Cardiac atrium fibroblast (primary cell): ENCODE measurements at places on chromosomes 2 and 18. TPM values are rescaled to one million over a fixed set of nuclear protein-coding genes. Genes with fewer than 3 reads are reported as not detected.

The TGFA gene
- total RNA-seq, result not detected in 2 replicates

The LIMS3 gene
- total RNA-seq, result 0.65 and 2.3 TPM in 2 replicates

The KCNK3 gene
- total RNA-seq, result under 0.01 TPM in 1 of 2 replicates, not detected in the other

The NPPC gene
- total RNA-seq, result not detected in 2 replicates

The SPATA3 gene
- not detected in 2 replicates for total RNA-seq

The UGT1A6 gene
- total RNA-seq, result not detected in 2 replicates

The TWIST2 gene
- total RNA-seq, result 42.2 and 57.0 TPM in 2 replicates

The PDE1A gene
- 170 and 206 TPM in 2 replicates for total RNA-seq

The CACNB4 gene
- under 0.01 and 0.54 TPM in 2 replicates for total RNA-seq
